Posterior cingulate gyrus (tissue), 11 donors: ENCODE measurements at places on chromosomes 3 and 15.

DNA sequence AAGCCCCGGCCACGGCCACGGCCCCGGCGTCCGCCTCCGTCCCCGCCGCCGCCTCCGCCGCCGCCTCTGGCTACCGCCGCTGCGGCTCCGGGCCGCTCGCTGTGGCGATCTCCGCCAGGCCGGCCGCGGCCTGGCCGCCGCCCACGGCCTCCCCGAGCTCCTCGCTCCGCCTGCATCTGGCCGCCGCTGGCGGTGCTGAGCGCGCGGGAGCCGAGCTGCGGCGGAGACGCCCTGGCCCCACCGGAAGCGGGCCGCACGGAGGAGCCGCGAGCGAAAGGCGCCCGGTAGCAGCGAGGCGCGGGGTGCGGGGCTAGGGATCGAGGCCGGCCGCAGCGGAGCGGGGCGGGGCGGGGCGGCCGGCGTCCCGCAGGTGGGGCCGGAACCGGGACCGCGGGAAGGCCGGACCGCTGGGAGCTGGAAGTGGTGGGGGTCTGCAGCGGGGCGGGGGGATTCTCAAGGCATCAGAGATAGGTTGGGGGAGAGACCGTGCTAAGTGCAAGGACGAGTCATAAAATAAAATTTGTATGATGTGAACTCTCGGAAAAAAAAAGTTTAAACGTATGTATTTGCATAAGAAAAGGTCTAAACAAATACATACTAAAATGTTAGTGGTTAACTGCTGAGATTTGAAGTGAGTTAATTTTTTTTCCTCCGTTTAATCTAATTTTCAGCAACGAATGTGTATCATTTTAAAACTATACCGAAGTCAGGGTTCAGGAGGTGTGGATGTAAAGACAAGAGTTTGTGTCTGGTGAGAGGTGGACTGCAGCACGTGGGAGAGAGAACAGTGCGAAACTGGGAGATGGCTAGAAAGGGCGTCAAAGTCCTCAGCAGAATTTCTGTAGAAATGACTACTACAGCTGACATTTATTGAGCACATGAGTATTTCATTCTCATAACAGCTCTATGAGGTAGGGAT, at the start of gene AVEN:
TSS of gene AVEN (minus strand) at position 334 of the 919 bp plus-strand sequence. CDS start at position 176, 158 bp downstream.
- peak; percentile 22 for DNase-seq

- DNase-seq: peak; percentile 49
These were observed 30.9 kb upstream of the CLK3 start for GRCh38 chr15:74584779-74585178.

- DNase-seq: no peak
These were observed 179.3 kb downstream of the FRMD5 start for GRCh38 chr15:44015545-44016305.

GRCh38 chr3:123926396-123926795, 34.6 kb downstream of the CCDC14 start:
- DNase-seq: no peak

DNA sequence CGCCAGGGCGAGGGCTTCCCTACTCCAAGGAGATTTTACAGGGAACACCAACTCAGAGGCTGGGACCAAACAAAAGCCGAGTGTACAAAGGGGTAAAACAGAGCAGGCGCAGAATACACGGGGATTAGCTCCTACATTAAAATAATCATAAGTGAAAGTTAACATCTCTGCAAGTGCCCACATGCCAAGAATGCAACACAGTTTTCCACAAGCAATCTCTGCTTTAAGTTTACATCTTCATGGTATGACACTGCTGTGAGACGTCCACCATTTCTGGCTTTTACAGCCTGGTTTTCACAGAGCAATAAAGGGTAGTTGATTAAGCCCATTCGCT, 500 bp upstream of the VGLL3 start:
- DNase-seq: no peak

DNA sequence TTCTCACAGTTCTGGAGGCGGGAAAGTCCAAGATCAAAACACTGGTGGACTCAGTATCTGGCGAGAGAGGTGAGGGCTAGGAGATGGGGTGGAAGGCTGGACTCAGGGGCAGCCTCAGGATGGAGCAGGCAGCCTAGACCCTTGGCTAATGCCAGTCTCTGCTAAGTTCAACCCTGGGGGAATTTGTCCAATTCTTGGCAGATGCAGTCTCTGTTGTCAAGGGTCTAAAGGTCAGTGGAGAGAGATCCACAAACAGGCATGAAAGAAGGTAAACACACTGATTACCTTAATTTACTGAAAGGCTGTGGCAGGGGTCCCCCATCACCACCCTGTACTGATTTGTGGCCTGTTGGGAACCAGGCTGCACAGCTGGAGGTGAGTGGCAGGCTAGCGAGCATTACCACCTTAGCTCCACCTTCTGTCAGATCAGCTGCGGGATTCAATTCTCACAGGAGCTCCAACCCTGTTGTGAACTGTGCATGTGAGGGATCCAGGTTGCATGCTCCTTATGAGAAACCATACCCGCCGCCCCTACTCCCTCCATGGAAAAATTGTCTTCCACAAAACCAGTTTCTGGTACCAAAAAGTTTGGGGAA, 32.5 kb upstream of the RHCG start:
- DNase-seq: no peak

DNA sequence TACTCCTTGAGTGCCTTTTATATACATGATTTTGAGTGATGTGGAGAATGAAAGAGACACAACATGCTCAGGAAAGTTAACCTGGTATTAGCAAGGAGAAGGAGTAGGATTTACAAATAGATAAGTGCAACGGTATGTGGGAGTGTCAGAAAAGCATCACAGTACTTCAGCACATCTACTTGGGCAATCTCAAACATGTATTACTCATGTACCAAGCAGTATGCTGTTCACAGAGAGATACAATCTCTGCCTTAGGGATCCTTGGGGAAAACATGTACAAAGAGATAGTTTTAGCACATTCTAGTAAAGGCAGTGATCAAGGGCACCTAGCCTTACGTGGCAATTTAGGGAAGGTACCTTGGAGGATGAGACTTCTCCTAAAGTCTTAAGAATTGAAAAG, 146.5 kb downstream of the FILIP1L start:
- DNase-seq: no peak

DNA sequence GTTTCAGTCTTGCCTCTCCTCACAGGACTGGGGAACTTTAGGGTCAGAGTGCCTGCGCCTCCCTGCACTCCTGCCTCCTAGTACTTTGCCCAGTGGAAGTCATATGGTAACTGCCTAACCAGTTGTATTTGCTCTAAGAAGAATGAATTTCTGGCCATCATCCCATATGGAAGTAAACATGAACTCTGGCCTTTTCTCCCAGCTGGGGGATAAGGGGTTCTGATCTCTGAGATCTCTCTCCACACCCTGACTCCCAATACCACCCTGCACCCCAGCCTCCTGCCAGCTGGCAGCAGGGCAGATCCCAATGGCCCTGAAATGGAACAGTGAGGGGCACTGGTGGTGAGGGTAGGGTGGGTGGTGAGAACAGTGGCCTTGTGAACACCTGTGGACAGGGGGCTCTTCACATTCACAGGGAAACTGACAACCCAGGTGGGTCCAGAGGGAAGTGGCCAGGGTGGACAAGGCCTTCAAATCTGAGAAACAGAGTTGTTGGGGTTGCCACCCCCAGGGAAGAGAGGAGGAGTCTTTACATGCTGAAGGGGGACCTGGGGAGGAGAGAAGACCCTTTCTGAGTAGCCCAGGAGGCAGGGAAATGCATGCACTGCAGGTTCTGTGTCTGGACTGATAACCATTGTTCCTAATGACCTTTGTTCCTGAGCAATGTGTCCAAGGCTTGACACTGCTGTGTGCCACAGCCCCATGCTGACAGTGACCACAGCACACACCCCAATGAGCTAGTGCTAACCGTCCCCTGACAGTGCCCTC, 36.9 kb downstream of the RHCG start:
- no peak for DNase-seq
